Natural killer cell (primary cell): ENCODE measurements at places on chromosomes 16 and 17.
A peak's percentile ranks its signal among the peaks of the same experiment; 100 is the strongest.

DNA sequence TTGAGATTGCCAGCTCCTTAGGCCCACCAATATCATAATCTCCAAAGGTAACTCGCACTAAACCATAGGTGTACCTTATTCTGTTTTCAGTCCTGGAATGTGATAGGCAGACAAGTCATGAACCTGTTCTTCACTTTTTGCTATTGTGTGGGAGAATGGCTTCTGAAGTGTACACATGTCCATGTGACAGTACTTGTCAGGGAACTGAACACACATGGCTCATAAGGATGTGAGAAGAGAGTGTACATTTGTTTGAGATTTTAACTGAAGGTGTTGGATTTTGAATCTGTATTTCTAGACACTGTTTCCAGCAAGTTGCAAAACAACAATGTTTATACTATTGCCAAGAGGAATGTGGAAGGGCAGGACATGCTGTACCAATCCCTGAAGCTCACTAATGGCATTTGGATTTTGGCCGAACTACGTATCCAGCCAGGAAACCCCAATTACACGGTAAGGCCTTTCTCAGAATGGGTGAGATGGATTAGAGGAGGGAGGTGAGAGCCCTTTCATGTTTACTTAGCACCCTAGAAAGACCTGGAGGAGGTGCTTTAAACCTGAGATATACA is 14.5 kb upstream of the RASL10B start:
- no peak for DNase-seq

DNA sequence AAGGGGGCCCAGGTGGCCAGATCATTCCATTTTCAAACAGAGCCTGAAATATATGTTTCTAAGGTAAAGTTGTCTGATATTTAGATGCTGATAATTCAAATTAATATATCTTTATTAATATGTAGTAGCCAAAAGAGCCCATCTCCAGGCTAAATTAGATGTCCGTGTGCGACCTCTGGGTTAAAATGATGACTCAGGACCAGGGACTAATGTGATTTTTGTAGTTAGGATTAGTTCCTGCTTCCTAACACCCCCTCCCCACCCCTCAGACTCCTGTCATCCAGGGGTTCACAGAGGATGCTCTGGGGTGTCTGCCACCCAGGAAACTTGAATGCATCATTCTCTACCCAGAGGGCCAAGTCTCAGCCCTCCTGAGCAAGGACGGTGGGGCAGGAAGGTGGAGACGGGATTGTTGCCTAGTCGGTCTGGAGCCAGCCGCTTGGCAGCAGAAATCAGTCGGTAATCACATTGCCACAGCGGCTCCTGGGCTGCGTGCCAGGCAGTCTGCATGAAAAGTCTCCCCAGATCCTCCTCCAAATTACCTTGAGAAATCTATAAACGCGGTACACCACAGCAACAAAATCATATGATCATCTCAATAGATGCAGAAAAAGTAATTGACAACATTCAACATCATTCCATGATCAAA is 29.8 kb downstream of the CNGB1 start:
- DNase-seq = no peak

GRCh38 chr16:56708525-56709442 is 21.1 kb upstream of the NUP93 start:
- no peak for DNase-seq

DNA sequence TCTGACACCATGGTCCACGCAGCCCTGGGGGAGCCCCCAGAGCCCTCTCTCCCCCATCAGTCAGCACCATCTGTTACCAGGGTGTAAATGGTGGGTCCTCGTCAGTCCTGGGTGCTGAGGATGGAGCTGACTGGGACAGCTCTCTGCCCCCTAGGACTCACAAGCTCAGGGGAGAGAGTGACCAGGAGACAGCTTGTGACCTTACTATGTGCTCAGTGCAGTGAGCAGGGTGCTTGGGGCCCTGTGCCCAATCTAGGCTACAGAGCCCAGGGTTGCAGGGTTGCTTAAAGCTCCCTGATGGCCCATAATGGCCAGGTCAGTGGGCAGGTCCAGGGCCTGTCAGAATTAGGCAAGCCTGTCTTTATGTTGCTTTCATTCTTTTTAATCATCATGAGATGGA is 11.3 kb downstream of the MMP2 start:
- no peak for DNase-seq

GRCh38 chr16:4612474-4612931 is 2.2 kb downstream of the UBALD1 start:
- no peak for DNase-seq

DNA sequence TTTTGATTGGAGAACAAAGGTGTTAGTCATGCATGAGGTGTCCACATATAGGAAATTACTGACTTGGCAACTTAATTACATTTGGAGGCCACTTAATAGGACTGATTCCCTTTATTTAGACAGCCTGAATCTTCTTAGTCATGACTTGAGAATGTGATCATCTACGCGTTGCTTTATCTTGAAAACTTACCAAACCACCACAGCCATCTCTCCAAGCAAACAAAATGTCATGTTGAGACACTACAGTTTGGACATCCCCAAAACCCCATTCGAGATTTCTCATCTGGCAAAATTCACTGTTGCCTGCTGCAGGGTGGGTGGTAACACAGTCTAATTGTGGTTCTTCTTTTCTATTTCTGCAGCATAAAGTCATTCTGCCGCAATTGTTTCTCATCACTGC is 176.5 kb upstream of the CDH5 start:
- DNase-seq = no peak

DNA sequence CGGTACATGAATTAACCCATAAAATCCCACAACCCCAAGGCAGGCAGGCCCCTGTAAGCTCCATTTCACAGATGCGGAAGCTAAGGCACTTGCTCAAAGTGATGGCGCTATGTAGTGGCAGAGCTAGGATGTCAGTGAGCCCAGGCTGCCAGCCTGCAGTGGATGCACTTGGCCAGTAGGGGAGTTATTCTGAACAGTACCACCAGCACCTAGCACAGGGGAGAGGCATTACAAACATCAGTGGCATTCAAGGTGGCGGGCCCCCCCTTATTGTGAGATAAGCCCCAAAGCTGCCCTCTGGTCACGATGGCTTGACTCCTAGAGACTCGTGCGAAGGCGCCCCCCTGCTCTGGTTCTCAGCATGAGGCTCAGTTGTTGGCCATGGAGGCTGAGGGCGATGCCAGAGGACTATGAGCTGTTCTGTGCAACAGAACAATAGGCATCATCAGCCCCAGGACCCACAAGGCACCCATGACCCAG is 33.8 kb downstream of the GTF3C1 start:
- DNase-seq = peak; percentile 45

- peak; percentile 33 for DNase-seq
Measured at GRCh38 chr16:11796227-11797165, 562 bp downstream of the ZC3H7A start.
